Activated CD8-positive, alpha-beta memory T cell treated with anti-CD3 and anti-CD28 coated beads, Interleukin-2, amount 10 ng/mL, durations not matched to agents 7 days and 5 days (primary cell): ENCODE measurements at places on chromosomes 6 and 20. TPM values are rescaled to one million over a fixed set of nuclear protein-coding genes. Genes with fewer than 3 reads are reported as not detected.

POU3F2 gene
- not detected for total RNA-seq

CCNC gene
- total RNA-seq = 39.4 TPM

COL11A2 gene
- total RNA-seq = 0.77 TPM

BPIFB2 gene
- not detected for total RNA-seq

PCK1 gene
- total RNA-seq = not detected

SLC22A16 gene
- total RNA-seq = not detected

KIAA0408 gene
- 9.9 TPM for total RNA-seq

FUT9 gene
- total RNA-seq = not detected

ADAM33 gene
- not detected for total RNA-seq

ANKEF1 gene
- 7.3 TPM for total RNA-seq

GINS1 gene
- total RNA-seq = 36.0 TPM

TMEM74B gene
- total RNA-seq = 0.55 TPM

PAK5 gene
- not detected for total RNA-seq

CTCFL gene
- not detected for total RNA-seq

HSPA12B gene
- total RNA-seq = not detected

LGSN gene
- total RNA-seq = 0.09 TPM

ID4 gene
- not detected for total RNA-seq

LY6G6C gene
- not detected for total RNA-seq

WFDC12 gene
- total RNA-seq = not detected

CALHM4 gene
- total RNA-seq = not detected

RANBP9 gene
- total RNA-seq = 57.2 TPM

CPNE5 gene
- total RNA-seq = 0.79 TPM

DCDC2 gene
- not detected for total RNA-seq

ELOVL4 gene
- 1.6 TPM for total RNA-seq

DTNBP1 gene
- total RNA-seq = 18.5 TPM

HLA-DQB2 gene
- 2.9 TPM for total RNA-seq

SEMG1 gene
- not detected for total RNA-seq

SPATS1 gene
- total RNA-seq = not detected

PARD6B gene
- total RNA-seq = 4.2 TPM

RAET1L gene
- not detected for total RNA-seq

NKAPL gene
- total RNA-seq = 0.26 TPM

HMGCLL1 gene
- not detected for total RNA-seq

SMOC2 gene
- total RNA-seq = not detected

HLA-DRA gene
- total RNA-seq = 313 TPM

LRRN4 gene
- total RNA-seq = not detected

PLCB4 gene
- total RNA-seq = not detected

TSPO2 gene
- total RNA-seq = not detected

RAB23 gene
- total RNA-seq = 3.3 TPM

OXT gene
- not detected for total RNA-seq
